SHP77 treated with DMSO at 0.1 percent for 48 hours (cell line): ENCODE measurements at places on chromosomes 3 and 15.

- DNase-seq: peak; percentile 3
Observed at GRCh38 chr3:184320104-184320445, 5.7 kb downstream of the EIF4G1 start.

- no peak for DNase-seq
Observed at GRCh38 chr15:57301307-57301706, 75.0 kb upstream of the CGNL1 start.

DNA sequence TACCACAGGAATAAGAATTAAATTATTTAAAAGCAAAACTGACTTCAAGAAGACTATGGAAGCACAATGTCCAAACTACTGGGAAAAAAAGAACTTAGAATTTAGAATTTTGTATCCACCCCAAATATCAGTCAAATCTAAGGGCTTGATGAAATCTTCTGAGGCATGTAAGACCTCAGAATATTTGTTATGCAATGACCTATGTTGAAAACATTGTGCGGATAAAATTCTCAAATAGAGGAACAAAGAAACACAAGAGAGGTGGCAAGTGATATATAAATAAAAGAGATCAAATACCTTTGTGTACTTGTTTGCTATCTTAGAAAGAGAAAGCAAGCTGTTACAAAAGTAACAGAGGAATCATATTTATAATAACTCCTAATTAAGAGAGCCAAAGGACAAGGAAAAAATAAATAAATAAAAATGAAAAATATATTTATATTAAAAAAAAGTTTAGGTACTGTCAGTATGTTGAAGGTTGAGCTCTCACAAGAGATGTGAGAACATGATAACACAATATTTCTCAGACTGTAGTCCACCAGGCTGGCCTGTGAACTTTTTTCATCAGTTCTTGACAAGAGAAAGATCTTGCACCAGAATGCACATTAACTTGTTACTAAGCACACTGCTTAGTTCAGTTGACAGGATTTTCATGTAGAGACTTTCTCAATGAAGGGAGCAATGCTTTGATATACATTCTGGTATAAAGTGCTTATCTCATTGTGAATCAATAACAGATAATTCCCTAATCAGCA lies 50.0 kb downstream of the CPA3 start:
- DNase-seq: no peak

GRCh38 chr3:55180936-55181535 lies 253.2 kb upstream of the LRTM1 start:
- DNase-seq: no peak

GRCh38 chr15:70121624-70122302 lies 24.0 kb upstream of the TLE3 start:
- DNase-seq: no peak
